ENCODE measurements at places on chromosomes 7 and 10. TPM values are rescaled to one million over a fixed set of nuclear protein-coding genes. Genes with fewer than 3 reads are reported as not detected.

The HOXA4 gene
- 1.6 TPM for total RNA-seq

DNA sequence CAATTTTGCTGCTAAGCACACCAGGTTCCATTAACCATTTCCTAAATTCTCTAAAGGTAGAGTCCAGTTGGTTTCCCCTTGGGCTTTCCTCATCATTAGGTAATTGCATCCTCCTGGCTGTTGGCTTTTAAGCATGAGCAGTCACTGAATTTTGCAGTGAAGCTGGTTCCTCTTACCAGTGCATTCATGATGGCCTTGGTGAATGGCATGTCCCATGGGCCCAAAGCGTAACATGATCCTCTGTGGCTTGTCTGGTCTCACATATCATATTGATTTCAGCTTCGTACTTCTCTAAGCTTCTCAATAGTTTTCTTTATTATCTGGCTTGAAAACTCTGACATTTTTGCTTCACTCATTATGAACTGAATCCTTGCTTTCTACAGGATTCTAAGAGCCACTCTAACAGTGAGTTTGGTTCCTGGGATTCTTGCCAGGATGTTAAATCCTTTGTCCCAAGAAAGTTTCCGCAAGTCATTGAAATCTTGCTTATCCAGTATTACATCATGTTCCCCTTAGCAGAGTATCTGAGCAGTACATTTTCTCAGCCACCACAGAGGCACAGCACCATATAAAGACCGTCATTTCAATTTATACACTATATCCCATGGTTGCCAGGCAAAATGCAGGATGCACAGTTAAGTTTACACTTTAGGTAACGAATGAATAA is 134.2 kb downstream of the PTN start:
- no peak for DNase-seq

DNA sequence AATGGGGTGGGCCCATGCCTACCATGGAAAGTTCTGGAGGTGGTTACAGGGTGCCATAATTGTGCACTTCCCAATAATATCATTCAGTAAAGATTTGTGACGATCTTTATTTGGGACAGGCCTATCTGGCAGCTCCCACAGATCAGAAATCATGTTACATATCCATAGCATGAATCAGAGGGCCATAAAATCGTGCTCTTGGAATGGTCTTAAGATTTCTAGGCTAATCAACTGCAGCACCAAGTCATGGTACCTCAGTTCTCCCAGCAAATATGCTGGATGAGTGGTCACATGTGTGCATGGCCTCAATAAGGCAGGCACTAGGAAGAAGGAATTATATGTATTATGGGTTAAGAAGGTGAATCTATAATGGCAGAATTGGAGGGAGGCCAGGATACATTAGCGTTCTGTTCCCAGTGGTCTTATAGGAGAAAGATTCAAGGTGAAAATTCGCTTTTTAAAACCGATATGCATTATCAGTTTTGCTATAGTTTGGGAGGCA is 134.7 kb downstream of the NRP1 start:
- DNase-seq: no peak

DNA sequence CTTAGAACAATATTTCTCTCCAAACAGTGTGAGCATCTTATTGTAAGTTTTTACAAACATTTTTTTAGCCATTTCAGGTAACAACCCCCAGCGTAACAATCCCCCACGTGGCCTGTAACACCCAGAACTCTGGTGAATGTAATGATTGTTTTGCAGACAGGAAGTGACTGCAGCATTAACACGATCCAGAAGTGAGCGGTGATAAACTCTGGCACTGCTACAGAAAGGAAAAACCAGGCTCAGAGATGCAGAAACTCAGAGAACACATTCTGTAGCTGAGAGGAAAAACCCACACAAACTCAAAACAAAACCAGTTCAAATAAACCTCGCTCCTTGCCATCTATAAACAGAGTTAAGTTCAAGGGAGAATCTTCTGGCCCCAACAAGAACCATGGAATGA is 285.7 kb downstream of the FGFR2 start:
- no peak for DNase-seq

The CREB3L2 gene
- total RNA-seq: 50.4 TPM

DNA sequence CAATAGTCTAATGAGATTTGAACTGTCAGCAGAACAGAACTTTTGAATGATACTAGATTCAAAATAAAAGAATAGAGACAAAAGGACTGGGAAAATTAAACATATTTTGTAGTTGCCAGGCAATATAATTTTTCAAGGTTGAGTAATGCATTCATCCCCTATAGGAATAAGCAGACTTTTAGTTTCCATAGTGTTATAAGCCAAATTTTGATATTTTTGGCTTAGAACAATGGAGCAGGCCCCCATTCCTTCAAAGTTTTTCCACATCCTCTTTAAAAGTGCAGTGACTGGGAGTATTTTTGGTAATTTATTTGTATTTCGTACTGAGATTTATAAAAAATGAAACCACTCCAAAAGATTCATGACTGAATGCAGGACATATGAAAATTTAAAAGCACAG is 24.0 kb downstream of the MEOX2 start:
- no peak for DNase-seq

The CAMK2B gene
- total RNA-seq: not detected

- DNase-seq: no peak
Measured at GRCh38 chr10:126932516-126932915, 27.3 kb downstream of the DOCK1 start.

DNA sequence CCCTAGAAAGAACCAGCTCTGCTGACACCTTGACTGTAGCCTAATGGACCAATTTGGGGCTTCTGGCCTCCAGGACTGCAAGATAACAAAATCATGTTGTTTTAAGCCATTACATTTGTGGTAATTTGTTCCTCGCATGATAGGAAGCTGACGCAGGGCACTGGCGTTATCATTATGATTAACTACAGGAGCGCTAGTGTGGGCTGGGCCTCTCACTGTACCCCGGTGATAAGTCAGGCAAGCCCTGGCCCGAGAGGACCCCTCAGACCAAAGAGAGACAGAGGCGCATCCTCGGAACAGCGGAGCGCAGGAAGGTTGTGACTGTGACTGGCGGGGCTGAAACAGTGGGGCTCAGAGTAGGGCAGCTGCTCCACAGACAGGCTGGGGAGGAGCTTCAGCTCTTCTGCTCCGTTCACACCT is 150.3 kb upstream of the CHST15 start:
- DNase-seq: no peak

DNA sequence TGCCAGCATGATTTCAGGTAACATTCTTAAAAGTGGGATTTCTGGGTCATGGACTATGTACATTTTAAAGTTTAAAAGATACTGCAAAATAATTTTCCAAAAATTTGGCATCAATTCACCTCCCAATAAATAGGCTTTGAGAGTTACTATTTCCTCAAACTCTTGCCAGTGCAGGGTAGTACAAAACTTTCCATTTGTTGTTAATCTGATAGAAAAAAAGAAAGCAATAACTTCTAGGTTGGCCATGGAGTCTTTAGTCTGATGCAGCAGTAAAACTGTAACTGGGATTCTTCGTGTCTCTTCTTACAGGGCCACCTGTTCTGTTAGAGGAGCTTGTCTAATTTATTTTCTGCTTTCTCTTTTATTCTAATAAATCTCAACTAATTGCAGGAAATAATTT is 241.1 kb downstream of the MAGI2 start:
- DNase-seq: no peak

DNA sequence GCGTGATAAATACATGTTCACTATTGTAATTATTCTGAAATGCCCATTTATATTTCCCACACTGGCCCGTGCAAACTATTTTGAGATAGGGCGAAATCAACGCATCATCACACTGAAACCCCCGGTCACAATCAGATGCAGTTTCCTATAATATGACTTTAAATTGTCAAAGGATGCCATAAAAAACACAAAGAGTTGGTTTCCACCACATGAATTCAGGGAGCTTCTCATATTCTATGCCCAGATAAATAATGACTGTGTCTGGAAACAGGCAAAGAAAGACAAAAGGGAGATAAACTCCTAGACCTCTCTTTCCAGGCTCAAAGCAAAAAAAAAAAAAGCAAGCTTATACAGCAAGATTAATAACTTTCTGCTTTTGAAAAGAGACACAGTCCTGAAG is 375.8 kb upstream of the AKR1E2 start:
- no peak for DNase-seq

DNA sequence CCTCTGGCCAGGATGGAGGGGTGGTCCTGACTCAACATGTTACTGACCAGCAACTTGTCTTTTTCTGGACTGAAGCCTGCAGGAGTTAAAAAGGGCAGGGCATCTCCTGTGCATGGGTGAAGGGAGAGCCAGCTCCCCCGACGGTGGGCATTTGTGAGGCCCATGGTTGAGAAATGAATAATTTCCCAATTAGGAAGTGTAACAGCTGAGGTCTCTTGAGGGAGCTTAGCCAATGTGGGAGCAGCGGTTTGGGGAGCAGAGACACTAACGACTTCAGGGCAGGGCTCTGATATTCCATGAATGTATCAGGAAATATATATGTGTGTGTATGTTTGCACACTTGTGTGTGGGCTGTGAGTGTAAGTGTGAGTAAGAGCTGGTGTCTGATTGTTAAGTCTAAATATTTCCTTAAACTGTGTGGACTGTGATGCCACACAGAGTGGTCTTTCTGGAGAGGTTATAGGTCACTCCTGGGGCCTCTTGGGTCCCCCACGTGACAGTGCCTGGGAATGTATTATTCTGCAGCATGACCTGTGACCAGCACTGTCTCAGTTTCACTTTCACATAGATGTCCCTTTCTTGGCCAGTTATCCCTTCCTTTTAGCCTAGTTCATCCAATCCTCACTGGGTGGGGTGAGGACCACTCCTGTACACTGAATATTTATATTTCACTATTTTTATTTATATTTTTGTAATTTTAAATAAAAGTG is 6.0 kb downstream of the PLAU start:
- no peak for DNase-seq

- DNase-seq: no peak
Measured at GRCh38 chr7:98778421-98778820, 91.4 kb downstream of the TMEM130 start.

GRCh38 chr10:30494558-30494957 is 60.6 kb downstream of the MAP3K8 start:
- no peak for DNase-seq

DNA sequence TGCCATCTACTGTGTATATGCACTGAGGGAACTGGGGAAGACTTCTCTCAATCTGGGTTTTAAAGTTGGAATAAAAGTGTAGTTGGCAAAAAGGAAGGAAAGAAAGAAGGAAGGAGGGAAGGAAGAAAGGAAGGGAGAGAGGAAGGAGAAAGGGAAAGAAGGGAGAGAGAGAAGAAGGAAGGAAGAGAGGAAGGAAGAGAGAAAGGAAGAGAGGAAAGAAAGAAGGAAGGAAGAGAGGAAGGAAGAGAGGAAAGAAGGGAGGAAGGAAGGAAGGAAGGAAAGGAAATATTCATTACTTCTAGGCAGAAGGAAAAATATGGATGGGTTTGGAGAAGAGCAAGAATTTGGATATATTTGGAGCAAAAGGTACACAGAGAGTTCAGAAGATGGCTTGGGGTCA is 343.6 kb upstream of the AUTS2 start:
- no peak for DNase-seq

The PRKG1 gene
- total RNA-seq: 36.4 TPM

The HOXA6 gene
- 1.1 TPM for total RNA-seq

GRCh38 chr10:59283456-59284091 is 78.8 kb downstream of the FAM13C start:
- no peak for DNase-seq

DNA sequence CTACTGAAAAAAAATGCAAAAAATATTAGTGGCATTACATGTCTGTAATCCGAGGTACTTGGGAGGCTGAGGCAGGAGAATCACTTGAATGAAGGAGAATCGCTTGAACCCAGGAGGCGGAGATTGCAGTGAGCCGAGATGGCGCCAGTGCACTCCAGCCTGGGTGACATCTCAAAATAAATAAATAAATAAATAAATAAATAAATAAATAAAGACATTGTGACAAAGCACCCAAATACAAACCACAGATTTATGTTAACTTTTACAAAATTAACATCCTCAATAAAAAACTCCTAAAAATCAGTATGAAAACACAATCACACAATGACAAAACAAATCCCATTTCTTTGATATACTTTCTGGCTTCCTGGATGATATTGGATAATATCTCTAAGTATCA is 808.3 kb downstream of the REEP3 start:
- no peak for DNase-seq

The LRIT1 gene
- total RNA-seq: not detected

DNA sequence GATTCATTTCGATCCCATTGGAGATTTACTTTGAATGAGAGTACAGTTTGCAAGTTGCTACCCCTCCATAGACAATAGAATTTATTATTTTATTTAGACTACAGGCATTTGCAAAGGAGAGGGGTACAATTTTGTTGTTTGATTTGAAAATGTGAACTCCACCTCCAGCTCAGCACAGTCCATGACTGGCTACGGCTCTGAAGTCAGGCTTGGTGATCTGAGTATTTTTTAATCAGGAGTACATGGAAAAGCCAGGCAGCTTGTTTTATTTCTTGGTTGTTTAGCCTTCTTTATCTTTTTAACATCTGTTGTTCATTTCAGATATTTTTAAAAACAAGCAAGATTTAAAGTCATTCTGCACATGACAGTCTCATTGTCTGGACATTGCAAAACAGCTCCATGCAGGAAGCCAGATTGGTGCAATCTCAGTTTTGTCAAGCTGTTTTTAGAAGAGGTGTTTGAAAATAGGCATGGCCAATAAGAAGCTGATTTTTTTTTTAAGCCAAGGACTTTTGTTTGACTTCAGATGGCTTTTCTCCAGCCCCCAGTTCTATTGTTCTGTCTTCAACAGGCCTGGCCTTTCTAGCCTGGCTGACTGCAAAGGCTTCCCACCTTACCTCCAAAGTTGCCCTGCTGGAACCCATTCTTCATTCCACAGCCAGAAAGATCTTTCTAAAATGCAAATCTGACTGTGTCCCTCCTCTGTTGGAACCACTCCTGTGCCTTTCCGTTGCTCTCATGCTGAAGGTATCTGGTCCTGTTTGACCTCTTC is 12.2 kb downstream of the PLXDC2 start:
- no peak for DNase-seq

DNA sequence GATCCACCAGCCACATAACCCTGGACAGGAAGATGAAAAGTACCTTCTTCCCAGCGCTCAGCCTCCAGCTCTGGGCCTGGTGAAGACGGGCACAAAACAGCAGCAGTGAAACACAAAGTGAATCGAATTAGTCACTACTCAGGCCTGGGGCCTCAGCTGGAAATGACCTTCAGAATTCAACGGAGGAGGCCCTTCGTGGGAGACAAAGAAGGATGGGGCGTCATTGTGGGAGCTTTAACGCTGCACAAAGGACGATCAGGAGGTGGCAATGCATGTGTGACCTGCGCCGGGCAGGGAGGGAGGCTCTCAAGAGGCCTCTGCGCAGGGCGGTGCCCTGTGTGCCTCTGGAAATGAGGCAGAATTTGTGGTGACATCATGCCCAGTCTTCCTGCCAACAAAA is 161.9 kb downstream of the DNAJB6 start:
- no peak for DNase-seq

DNA sequence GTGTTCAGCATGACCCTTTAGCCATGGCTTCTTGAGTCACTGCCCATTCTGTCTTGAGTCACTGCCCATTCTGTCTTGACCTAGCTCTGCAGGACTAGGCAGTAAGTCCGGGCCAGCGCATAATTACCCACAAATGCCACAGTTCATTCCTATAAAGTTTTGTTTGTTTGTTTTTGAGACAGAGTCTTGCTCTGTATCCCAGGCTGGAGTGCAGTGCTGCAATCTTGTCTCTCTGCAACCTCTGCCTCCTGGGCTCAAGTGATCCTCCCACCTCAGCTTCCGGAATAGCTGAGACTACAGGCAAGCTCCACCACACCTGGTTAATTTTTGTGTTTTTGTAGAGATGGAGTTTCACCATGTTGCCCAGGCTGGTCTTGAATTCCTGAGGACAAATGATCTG is 32.7 kb upstream of the TARP start:
- DNase-seq: no peak
